Activated naive CD8-positive, alpha-beta T cell treated with anti-CD3 and anti-CD28 coated beads, Interleukin-2, amount 10 ng/mL, durations not matched to agents 7 days and 5 days (primary cell): ENCODE measurements at places on chromosomes 4 and X. TPM values are rescaled to one million over a fixed set of nuclear protein-coding genes. Genes with fewer than 3 reads are reported as not detected.

DNA sequence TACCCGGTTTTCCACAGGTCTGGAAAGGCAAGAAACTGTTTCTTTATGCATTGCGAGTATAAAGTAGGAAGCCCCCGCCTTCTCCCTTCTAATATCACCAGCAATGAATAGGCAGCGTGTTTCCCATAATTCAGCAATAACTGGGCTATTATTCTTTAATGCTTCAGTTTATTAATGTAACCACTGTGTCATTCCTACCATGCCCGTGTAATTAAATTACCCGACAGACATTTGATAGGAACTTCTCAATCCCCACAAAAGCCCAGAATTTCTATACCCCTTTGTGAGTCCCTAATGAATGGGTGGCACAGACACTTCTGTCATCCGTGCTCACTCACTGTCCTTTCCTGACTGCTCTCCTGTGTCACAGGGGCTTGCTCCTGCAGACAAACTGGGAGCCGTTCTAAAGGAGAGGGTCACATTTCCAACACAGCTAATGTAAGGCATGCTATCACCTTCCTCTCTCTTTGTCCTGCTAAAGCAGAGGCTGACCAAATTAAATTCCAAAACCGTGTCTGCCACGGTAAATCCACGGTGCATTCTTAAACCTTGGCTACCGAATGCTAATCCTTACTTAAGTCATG is 108.5 kb upstream of the MID1 start:
- DNase-seq = no peak

DNA sequence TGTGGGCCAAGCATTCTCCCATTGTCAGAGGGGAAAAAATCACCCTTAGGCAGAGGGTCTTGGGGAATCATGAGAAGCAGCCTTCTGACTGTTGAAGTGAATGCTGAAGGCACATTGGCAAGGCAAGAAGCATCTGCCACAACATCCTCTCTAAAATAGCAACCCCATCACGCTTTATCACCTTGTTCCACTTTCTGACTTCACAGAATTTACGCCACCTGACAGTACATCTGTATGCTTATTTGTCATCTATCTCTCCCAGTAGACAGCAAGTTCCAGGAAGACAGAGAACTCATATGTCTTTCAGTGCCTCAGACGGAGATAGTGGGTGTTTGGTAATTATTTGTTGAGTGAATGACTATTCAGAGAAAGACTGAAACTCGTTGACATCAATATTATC is 68.4 kb upstream of the SCML1 start:
- no peak for DNase-seq

GRCh38 chr4:35124106-35124505 is 1120.2 kb downstream of the ARAP2 start:
- DNase-seq = no peak

DNA sequence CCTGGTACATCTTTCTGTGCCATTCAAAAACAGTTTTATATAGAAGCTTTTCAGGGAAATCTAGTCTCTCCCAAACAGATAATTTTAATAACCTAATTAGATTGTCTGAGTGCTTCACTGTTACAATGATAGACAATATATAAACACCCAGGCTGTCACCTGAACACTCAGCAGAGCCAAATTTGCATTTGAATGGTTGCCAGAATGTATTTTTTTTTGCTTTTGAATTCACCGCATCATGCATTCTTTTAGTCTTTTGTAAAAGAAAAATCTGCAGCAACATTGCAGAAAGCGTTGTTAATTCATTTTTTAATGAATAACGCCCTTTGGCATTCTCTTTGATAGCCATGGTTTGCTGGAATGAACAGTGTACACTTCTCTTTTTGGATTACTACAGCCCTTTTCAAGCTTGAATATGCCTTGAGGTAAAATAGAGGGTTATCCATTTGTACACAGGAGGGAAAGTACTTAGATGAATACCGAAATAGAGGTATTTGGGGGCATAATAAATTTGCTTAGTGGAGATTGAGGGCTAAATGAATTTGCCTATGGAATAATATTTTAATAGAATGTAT is 175.0 kb upstream of the EPHA5 start:
- DNase-seq = no peak

DNA sequence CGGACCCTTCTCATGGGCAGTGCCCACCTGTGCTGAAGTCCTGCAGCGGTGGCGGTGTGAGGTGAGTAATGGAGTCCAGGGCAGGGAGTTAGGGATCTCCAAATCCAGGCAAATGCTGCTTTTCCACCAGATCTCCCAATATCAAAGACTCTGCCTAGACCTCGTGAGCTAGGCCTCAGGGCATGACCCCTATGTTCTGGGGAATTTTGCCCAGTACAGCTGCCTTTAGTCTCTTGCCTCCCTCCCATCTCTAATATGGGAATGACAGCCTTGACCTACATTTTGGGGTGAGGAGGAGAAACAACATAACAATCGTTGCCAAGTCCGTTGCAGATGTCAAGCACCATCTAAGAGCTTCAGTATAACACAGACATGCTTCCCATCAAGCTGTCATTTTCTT is 7.3 kb downstream of the PAK3 start:
- no peak for DNase-seq

DNA sequence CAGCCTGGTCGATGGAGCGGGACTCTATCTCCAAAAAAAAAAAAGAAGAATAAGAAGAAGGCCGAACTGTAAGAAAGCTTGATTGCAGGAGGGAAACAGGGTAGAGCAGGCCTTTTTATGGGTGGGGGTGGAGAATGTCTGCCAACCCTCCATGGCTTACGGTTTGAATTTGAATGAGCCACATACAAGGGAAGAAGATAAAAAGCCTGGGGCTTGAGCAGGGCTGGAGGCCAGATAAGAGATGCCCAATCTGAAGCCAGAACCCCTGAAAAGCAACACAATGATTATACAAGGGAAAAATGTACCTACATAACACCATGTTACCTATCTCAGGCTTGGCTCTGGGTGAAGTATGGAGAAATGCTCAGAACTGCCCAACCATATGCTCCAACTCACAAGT is 57.3 kb upstream of the TRIM2 start:
- DNase-seq = no peak

The SMR3B gene
- not detected for total RNA-seq

The PITX2 gene
- total RNA-seq = not detected
